ENCODE measurements at places on chromosomes 6 and 20.

GRCh38 chr6:11770546-11771466, 7.8 kb downstream of the ADTRP start:
- no peak for DNase-seq

- DNase-seq, result no peak
These were observed 221.3 kb downstream of the GRIK2 start for GRCh38 chr6:101614774-101615173.

DNA sequence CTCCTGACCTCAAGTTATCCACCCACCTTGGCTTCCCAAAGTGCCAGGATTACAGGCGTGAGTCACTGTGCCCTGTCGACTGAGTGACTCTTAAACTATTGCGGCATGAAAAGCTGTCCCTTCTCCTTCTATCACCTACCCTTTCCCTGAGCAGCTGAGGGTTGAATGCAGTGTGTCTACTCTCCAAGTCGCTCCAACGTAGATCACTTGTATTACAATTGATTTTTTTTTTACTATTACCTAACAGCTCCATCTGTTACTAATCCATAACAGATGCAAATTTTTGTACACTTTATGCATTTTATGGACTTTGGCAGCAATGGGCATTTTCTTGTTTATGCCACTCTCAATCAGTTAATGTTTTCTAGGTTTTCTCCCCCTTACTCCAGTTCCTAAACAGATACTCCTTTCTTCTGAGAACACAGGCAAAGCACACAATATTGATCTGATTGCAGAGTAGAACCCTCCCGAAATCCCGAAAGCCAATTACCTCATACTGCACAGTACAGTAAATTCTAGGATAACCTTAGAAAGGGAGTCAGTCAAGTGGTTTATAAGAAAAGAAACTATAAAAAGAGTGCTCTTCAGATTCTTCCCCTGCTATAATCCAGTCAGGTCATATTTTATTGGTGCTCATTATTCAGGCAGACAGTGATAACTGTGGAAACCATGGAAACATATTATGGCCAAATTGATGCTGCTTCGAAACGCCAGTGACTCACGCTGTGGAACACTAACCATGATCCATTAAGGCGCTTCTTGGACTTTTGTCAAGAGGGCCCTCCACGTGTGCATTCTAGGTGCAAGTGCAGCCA, 273.0 kb downstream of the ADGB start:
- DNase-seq, result no peak

GRCh38 chr20:42027746-42028268, 409.6 kb upstream of the CHD6 start:
- DNase-seq, result no peak

DNA sequence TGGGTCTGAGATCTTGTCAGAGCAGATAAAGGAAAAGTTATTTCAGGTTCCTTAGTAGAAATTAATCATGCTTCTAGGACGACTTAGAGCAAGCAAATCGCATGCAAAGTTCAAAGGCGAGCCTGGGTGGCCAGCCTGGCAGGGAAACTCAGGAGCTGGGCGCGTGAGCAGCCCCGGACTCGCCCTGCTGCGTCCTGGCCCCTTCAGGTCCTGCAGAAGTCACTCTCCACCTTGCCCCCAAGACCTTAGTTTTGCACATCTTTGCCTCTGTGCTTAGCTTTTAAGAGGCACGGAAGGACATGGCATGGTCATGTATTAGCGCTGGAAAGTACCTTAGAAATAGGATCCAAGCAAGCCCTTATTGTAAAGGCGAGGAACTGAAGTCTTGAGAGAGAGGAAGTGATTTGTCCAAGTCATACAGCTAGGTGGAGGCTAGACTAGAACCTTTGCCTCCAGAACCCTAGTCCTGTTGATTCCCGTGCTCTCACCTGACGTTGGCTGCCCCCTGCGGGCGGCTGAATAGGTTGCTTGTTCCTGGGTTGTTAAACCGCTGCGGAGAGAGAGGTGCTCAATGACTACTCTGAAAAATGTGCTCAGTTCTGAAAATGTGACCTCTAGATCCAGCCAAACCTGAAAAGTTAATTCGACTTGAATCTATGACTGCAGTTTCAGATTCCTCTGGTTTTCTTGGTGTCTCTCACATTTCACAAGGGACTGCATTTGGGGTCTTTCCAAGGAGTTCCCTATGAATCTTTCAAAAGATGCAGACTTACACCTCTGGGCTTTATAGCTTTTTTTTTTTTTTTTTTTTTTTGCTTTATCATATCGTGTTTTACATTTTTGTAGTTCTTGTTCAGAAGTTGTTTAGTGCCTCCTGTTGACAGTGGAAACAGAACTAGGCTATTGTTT, 2.7 kb downstream of the MYB start:
- peak; percentile 57 for DNase-seq

DNA sequence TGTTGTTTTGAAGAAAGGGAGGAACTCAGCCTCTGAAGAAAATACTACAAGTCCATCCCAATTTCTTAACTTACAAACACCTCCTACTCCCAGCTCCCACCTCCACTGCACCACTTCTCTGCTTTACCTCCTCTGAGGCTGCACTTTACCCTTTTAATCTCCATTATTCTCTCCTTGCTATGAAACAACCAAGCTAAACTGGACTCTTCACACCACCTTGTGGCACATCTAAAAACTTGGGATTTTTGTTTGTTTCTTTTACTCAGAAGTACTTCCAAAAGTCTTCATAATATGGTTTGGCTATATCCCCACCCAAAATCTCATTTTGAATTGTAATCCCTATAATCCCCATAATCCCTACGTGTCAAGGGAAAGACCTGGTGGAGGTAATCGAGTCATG, 142.2 kb downstream of the MOXD1 start:
- no peak for DNase-seq

GRCh38 chr6:66558189-66558588, 851.2 kb upstream of the EYS start:
- DNase-seq, result no peak

DNA sequence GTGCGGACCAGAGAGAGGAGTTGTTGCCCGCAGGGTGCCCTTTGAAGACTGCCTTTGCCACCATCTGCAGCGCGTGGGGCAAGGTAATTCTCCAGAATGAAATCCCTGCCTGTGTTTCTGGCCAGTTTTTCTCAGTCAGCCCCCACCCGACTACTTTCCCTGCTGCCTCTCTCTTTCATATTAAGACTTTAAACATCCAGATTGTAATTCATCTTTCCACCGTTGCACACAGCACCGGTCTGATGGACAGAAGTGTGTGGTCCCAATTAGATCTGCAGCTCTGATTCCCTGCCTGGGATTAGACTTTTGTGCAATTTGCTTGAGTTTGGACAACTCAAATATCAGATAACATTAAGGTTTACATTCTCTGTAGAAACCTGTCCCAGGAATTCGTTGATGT, 489.0 kb downstream of the QKI start:
- no peak for DNase-seq

DNA sequence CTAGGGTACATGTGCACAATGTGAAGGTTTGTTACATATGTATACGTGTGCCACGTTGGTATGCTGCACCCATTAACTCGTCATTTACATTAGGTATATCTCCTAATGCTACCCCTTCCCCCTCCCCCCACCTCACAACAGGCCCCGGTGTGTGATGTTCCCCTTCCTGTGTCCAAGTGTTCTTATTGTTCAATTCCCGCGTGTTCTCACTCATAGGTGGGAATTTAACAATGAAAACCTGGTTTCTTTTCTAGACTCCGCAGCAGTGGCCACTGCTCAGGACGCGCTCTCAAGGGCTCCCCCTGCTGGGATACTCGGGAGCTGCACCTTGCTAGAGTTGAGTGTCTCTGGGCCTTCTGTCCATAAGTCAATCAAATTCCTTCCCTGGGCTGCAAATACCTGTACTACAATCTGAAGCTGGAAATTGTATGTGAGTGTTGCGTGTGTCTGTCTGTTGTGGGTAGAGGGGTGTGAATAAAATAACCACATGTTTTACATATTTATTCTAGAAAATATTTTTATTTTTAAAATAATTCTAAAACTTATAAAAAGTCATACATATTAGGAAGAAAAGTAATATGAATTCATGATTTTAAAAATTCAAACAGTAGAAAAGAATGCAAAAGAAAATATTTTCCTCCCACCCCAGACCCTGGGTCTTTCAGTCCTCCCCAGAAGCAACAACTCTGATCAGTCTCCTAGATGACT, 8.2 kb upstream of the CEP250 start:
- peak; percentile 66 for DNase-seq

DNA sequence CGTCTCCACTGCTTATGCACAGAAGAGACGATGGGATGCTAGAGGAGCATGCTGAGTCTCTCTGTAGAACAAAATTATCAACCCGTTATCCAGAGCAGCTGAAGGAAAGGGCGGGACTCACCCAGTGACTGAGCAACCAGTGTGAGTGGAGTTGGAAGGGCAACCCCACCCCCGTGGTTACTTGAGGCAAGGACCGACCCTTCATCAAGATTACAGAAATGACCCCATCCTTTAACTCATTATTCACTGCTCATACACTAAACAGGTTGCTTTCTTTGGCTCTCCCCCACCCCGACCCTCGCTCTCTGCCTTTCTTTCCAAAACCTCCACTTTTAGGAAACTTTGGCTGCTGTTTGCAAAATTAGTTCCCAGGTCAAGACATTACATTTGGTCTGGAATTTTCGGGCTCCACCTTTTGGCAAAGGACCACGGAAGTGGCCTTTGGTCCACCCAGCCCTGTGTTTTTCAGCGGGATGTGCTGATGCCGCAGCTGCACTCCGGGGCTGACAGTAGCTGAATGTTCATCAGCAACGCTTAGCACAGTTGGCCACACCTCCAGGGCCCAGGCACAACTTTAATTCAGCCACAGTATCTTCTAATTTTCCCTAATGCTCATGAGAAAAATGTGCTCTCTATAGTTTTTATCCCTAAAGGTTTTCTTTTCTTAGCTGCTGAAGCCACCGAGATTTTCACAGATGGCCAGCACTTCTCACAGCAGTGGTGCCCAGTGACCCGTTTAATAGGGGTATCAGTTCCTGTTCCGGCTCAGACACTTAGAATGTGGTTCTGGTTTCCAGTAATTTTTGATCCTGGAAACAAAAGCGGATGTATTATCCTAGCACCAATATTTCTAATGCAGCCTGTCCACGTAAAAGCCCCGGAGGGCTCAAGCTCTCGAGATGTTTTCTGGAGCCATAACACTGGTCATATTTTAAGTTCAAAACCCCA, 103.6 kb upstream of the NXT1 start:
- no peak for DNase-seq

DNA sequence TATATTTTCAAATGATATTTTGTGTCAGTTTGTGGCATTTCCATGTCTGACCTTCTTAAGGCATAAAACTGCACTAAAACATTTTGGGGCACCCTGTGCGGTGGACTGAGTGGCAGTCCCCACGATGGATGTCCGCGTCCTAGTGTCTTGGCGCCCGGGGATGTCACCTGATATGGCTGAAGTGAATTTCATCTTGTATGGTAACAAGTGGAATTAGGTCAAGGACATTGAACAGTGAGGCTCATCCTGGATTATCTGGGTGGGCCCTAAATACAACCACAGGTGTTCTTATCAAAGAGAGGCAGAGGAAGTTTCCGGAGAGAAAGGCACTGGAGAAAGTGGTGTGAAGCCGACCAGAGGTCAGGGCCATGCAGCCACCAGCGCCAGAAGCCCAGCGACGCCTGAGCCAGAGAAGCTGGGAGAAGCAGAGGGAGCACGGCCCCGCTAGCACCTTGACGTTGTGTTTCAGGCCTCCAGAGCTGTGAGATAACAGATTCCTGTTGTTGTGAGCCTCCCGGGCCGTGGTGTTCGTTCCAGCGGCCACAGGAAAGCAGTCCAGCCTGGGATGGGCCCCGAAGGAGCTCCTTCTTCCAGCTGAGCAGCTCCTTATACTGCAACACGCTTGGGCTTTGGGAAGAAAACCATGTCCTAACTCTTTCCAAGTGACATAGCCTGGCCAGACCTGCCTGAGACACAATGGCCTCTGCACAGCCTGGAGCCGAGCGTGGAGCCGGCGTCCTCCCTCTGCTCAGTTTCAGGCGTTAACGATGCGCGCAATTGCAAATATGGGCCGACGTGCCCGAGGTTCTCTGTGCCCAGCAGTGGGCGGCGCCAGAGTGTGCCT, 22.5 kb downstream of the THBS2 start:
- DNase-seq, result no peak

GRCh38 chr6:98687752-98688151, 146.6 kb upstream of the POU3F2 start:
- DNase-seq, result no peak

- DNase-seq, result no peak
These were observed 36.4 kb upstream of the SYNJ2 start for GRCh38 chr6:157944983-157945931.

- DNase-seq, result no peak
These were observed 3.0 kb downstream of the HLA-A start for GRCh38 chr6:29945281-29945820.

DNA sequence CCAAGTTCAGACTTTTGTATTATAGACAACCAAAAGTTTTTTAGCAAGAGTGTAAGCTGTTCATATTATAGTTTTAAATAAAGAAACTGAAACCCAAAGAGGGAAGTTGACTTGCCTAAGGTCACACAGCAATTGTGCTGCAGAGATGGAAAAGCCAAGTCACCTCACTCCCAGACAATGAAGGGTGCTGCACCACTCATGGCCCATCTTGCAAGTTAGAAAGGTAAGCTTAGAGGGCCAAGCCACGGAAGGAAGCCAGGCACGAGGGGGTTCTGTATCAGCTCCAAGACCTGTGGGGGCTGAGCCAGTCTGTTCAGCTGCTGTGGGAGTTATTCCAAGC, 860 bp downstream of the DEFB124 start:
- no peak for DNase-seq

DNA sequence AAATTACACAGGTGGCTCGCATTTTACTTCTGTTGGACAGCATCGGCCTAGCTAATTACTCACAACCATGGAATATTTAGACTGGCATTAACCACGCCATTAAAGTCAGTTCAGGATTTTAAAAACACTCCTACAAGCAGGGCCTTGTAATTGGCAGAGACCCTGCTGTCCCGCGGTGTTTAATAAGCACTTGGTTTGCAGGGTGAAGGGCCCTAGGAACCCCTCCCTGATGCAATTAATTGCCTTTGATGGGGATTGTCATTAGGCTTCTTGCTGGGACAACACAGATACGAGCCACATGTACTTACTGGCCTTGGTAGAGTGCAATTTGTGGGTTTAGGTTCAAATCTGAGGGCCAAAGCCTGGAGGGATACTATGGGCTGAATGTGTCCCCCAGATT, 7.8 kb upstream of the VSTM2L start:
- no peak for DNase-seq

Data from GDM1 (cell line).